Activated naive CD4-positive, alpha-beta T cell treated with anti-CD3 and anti-CD28 coated beads, Interleukin-2, amount 10 ng/mL, durations not matched to agents 7 days and 5 days (primary cell): ENCODE measurements at places on chromosomes 4 and X.

DNA sequence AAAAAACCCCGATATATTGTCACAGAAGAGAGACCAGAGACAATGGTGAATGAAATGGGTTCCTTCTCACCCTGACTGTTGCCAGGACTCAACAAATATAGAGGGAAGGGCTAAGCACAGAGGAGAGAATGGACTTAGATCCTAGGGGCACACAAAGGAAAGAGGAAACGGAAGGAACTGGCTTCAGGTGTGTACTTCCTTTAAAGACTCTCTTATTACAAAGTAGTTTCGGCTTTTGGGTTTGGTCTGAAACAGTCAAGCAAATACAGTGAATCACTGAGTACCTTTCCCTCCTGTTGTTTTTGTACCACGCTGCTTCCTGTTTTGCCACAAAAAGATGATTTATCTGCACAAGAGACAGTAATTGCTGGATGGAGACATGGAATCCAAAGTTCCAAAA is 46.1 kb upstream of the S100G start:
- H3K27ac ChIP-seq: peak overlapping the region; percentile 99
- no peaks in the 10 kb centered on the region for H3K27me3 ChIP-seq
- peaks cover 45% of the 10 kb centered on the region for H3K4me1 ChIP-seq
- H3K4me3 ChIP-seq: peak overlapping the region; percentile 58
- H3K36me3 ChIP-seq: peaks cover 11% of the 10 kb centered on the region

DNA sequence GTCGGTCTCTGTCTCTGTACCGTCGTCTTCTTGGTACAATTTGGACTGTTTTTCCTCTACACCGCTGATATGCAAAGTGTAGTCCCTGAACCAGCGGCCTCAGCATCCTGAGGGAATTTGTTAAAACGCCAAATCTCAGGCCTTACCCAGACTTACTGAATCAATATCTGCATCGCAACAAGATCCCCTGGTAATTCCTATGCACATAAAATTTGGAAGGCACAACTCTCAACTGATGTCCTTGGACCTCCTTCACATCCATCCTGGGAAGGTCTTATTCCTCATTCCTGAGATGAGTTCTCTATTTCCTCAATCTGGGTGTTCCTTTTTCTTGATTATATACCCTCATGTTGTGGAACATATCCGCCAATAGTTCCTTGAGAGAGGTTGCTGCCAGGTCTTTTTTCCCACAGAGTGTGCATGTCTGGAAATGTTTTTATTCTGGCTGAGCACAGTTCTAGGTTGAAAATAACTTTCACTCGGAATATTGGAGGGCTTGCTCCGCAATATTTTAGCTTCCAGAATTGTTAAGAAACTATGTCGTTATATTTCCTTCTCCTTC is 738 bp upstream of the HPF1 start:
- no peaks in the 10 kb centered on the region for H3K36me3 ChIP-seq
- peaks cover 26% of the 10 kb centered on the region for H3K4me1 ChIP-seq
- H3K27me3 ChIP-seq: peaks cover 27% of the 10 kb centered on the region
- no peak for DNase-seq
- no peak overlapping the region for H3K27ac ChIP-seq

GRCh38 chrX:56800801-56801200 is 71.8 kb downstream of the NBDY start:
- peak; percentile 73 for DNase-seq
- H3K4me3 ChIP-seq: no peak overlapping the region
- peaks cover 28% of the 10 kb centered on the region for H3K36me3 ChIP-seq
- H3K27me3 ChIP-seq: no peaks in the 10 kb centered on the region
- H3K27ac ChIP-seq: peak overlapping the region; percentile 85

DNA sequence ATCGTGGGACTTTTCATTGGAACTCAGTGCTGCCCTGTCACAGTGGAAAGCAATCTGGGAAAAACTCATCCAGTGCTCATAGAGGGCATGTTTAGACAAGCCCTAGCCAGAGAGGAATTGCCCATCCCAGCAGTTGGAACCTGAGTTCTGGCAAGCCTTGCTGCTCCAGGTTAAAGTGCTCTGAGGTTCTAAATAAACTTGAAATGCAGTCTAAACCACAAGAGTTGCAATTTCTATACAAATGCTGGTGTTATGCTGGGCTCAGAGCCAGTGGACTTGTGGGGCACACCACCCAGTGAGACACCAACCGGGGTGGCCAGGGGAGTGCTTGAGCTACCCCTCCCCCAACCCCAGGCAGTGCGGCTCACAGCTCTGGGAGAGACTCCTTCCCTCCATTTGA is 142.8 kb upstream of the PPP1R2C start:
- no peaks in the 10 kb centered on the region for H3K4me1 ChIP-seq
- no peaks in the 10 kb centered on the region for H3K27me3 ChIP-seq
- peaks cover 2% of the 10 kb centered on the region for H3K36me3 ChIP-seq
- no peak overlapping the region for H3K27ac ChIP-seq
- H3K4me3 ChIP-seq: no peak overlapping the region

DNA sequence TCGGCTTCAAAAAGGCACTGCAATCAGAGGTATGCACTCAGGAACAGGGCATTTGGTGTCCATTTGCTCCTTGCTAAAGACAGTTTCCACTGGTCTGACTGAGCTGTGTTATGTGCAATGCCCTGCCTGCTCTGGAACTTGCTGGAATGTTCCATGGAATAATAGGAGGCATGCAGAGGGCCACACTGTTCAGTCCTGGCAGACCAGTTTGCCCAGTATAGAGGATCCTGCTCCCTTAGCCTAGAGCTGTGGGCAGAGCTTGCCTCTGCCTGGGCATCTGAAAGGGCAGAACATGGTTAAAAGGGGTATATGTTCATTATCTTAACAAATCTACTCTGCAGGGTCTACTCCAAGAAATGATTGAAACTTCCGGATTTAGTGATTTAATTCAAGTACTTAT is 27.8 kb upstream of the CD99L2 start:
- H3K27ac ChIP-seq: no peak overlapping the region
- H3K4me1 ChIP-seq: no peaks in the 10 kb centered on the region
- H3K36me3 ChIP-seq: no peaks in the 10 kb centered on the region
- peaks cover 6% of the 10 kb centered on the region for H3K27me3 ChIP-seq

DNA sequence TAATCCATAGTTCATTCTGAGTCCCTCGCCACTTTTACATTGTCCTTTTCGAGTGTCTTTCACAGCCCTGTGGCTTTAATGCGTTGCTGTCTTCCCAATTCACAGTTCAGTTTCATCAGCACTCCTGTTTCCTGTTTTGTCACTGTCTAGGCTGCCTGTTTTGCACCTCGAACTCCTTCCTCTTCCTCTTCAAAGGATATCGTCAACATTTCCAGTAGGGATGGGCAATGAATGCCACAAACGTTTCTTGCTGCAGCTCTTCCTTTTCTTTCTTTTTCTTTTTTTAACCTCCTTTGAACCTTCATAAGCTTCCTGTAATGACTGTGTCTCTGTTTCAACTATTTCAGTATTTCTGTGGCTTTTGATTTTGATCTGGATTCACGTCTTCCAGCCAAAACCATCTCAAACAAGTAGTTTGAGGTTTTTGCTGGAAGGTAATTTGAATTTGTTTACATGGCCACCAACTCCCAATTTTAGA is 105.4 kb downstream of the ANXA3 start:
- peak overlapping the region; percentile 54 for H3K4me3 ChIP-seq
- H3K36me3 ChIP-seq: no peaks in the 10 kb centered on the region
- H3K27me3 ChIP-seq: no peaks in the 10 kb centered on the region
- DNase-seq: peak; percentile 49

DNA sequence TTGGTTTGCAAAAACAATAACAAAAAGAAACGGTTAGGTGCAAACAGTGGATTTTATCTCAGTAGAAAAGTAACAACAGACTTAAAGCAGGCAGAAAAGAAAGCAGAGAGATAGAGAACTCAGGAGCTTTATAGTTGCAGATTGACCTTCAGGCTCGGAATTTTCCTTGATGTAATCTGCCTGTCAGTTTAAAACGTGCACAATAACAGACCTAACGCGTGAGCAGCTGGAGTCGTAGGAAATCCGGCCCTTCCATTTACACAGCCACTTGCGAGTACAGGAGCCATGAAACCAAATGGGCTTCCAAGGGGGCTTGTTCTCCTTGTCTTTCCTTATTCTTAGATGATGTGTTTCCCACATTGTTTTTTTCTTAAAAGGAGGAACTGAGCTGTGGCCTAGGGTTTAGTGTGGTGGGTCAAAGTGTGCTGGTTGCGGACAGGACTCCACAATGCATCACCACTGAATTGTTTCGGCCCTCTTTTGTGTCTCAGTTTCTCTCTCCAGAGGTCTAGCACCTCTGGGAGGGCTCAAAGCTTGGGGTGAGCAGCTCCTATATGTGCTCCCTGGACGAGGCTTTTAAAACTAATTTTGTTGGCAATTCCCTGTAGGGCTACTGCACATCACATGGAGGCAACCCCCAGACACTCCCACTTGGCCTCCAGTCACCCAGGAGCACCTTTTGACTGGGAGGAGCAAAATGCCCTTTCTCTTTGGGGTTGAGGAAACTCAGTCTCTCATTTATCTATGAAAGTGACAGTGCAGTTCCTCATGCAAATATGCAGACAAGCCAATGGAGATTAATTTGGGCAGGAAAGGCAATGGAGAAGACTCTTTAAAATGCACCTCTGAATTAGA is 13.9 kb upstream of the MPP1 start:
- H3K36me3 ChIP-seq: no peaks in the 10 kb centered on the region
- no peak overlapping the region for H3K4me3 ChIP-seq
- DNase-seq: no peak
- peaks cover 16% of the 10 kb centered on the region for H3K27me3 ChIP-seq
- H3K27ac ChIP-seq: no peak overlapping the region

- H3K36me3 ChIP-seq: no peaks in the 10 kb centered on the region
- no peaks in the 10 kb centered on the region for H3K4me1 ChIP-seq
- H3K27me3 ChIP-seq: no peaks in the 10 kb centered on the region
- DNase-seq: no peak
These were observed 149.0 kb downstream of the MID1 start for GRCh38 chrX:10471418-10471817.

DNA sequence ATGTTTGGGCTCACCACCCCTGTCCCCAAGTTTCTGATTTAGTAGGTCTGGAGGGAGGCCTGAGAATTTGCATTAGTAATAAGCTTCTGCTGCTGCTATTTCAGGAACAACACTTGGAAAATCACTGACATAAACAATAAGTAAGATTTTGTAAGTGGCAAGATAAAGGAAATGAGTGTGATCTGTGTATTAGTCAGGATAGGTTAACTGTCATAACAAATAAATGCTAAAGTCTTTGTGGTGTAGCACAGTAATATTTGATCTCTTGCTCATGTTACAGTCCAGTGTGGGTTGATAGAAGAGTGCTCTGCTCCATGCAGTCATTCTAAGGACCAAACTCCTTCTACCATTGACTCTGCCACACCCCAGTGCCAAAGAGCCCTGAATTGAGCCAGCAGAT is 67.0 kb downstream of the NHS start:
- no peaks in the 10 kb centered on the region for H3K36me3 ChIP-seq
- H3K27ac ChIP-seq: no peak overlapping the region
- no peaks in the 10 kb centered on the region for H3K4me1 ChIP-seq
- no peak overlapping the region for H3K4me3 ChIP-seq
- no peaks in the 10 kb centered on the region for H3K27me3 ChIP-seq

DNA sequence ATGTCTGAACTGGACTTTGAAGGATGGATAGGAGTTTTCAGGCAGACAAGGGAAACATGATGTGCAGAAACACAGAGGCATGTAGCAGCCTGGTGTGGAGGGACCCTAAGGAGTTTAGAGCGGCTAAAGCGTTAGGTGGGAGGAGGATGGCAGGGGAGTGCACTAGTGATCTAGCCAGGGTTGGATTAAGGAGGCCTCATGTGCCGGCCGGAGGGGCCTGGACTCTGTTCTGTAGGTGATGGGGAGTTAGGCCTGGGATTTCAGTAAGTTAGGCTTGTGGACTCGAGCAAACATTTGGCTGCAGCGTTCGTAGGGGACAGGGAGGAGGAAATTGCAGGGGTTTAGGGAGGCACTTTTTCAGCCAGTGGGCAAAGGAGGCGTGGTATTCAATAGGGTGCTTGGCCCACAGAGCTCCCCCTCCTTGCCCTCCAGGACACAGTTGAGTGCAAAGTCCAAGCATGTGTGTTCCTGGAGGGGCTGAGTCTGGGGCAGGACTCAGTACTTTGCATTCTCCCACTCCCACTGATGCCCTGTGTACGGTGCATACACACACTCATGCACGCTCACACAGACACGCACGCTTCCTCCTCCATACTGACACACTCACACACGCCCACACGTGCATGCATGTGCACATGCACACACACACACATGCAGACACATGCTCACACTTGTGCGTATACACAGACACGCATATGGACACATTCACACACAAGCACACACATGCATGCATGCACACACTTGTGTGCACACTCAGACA is 18.6 kb downstream of the PSAPL1 start:
- H3K36me3 ChIP-seq: no peaks in the 10 kb centered on the region
- H3K27me3 ChIP-seq: peaks cover 7% of the 10 kb centered on the region
- DNase-seq: peak; percentile 5
- H3K27ac ChIP-seq: no peak overlapping the region
- no peak overlapping the region for H3K4me3 ChIP-seq

GRCh38 chr4:108533245-108533844 is 87.0 kb upstream of the RPL34 start:
- no peak overlapping the region for H3K4me3 ChIP-seq
- H3K4me1 ChIP-seq: peaks cover 78% of the 10 kb centered on the region
- H3K27me3 ChIP-seq: no peaks in the 10 kb centered on the region
- peaks cover 13% of the 10 kb centered on the region for H3K36me3 ChIP-seq

- DNase-seq: peak; percentile 63
- H3K27me3 ChIP-seq: peaks cover 4% of the 10 kb centered on the region
- H3K36me3 ChIP-seq: no peaks in the 10 kb centered on the region
These were observed 97.3 kb upstream of the DCLK2 start for GRCh38 chr4:149980941-149981340.

GRCh38 chrX:116618546-116618945 is 155.8 kb upstream of the CT83 start:
- H3K4me1 ChIP-seq: no peaks in the 10 kb centered on the region
- no peaks in the 10 kb centered on the region for H3K36me3 ChIP-seq
- H3K4me3 ChIP-seq: no peak overlapping the region
- DNase-seq: no peak
- no peaks in the 10 kb centered on the region for H3K27me3 ChIP-seq

DNA sequence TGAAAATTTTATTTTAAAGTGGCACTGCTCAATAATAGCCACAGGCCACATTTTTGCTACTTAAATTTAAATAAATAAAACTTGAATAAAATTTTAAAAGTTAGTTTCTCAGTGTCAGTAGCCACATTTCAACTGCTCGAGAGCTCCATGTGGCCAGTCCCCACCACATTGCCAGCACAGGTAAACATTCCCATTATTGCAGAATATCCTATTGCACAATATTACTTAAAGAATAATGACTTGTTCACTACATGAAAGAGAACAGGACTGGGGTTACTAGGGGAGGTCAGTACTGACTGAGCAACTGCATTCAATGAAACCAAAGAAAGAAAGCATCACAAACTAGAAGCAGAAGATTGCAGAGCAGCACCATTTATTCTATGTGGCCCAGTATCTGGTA is 2201.6 kb upstream of the TENM3 start:
- no peaks in the 10 kb centered on the region for H3K36me3 ChIP-seq
- DNase-seq: no peak
- no peaks in the 10 kb centered on the region for H3K4me1 ChIP-seq

DNA sequence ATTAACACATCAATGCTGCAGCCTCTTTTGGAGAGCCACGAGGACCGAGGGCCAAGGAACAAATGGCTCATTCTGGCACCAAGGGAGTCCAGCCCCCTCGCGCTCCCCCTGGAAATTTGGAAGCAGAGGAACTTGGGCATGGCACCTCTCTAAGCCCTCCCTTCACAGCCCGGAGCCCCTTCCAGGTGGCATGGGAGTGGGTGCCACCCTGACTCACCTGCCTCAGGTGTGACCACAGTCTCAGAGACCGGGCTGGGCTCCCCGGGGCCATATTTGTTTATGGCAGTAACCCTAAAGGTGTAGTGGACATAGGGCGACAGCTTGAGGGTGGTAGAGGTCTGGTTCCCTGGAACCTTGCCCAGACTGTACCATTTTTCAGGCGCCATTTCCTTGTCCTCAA is 18.8 kb downstream of the L1CAM start:
- H3K36me3 ChIP-seq: no peaks in the 10 kb centered on the region
- DNase-seq: no peak
- H3K27ac ChIP-seq: no peak overlapping the region
- peaks cover 9% of the 10 kb centered on the region for H3K27me3 ChIP-seq
